ENCODE measurements at places on chromosomes 3 and 15.
A peak's percentile ranks its signal among the peaks of the same experiment; 100 is the strongest.

DNA sequence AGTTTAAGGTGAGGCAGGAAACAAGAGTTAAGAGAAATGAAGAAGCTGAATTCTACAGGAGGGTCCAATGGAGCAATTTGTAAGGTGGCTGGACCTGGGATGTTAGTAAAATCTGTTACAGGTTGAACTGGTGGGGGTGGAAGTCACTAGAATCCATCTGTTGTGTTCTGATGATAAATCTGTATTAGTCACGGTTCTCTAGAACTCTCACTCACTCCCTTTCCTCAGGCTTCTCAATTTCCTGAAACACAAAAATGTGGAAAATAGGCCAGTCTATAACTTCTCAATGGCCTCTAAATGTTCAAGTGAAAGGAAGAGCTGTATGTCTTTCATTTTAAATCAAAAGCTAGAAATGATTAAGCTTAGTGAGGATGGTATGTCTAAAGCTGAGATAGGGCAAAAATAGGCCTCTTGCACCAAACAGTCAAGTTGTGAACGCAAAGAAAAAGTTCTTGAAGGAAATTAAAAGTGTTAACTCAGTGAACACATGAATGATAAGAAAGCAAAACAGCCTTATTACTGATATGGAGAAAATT, 180.2 kb upstream of the CBLB start:
- DNase-seq, result no peak

- DNase-seq, result no peak
Measured at GRCh38 chr3:37543666-37544065, 318.0 kb upstream of the CTDSPL start.

- no peak for DNase-seq
Measured at GRCh38 chr3:133208184-133208583, 170.0 kb downstream of the TMEM108 start.

GRCh38 chr3:194577986-194578905, 55.0 kb downstream of the TMEM44 start:
- peak; percentile 32 for DNase-seq

DNA sequence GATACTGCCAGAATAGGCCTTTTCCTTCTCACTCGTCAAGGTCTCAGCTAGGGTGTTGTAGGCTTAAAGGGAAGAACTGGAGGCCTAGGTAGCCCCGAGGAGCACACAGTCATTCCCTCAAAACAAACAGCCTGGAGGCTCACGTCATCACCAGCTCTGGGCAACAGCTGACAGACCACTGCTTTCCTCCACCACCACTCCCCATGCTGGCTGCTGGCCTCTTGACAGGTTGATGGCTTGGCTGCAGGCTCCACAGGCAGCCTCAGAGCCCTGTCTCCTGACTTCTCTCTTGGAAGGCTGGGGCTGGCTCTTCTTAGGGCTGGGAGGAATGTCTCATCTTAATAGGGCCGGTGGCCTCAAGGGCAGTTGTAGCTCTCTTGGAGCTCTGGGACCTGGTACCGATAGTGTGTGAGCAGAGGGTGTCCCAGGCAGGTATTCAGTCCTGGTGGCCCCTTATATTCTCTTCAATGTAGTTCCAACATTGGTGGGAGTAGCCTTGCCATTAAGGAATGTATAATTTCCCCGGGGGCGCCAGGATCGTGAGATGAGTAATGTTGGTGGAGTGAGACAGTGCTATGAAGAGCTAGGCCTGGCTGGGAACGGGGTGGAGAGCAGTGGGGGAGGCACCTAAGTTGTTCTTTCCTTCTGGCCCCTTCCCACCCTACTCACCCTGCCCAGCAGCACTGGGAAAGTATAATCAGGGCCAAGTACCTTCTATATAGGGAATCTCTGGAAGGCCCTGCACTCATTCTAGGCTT, 6.1 kb upstream of the AP2M1 start:
- DNase-seq, result no peak

DNA sequence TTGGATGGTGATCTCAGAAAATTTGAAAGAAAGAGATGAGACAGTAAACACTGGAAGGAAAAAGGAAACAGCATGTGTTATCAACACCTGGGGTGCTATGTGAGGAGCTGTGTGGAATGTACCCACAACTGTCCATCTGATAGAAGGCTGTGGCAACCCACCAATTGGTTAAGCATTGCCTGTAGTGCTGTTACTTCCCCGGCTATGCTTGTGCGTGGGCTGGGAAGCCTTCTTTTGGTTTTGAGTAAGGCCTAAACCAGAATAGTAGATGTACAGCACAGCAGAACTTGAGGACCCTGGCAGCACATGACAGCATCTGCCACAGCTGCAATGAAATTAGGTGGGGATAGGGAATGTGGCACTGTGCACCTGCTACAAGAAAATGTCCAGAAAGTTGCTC, 184.5 kb downstream of the FHIT start:
- no peak for DNase-seq

DNA sequence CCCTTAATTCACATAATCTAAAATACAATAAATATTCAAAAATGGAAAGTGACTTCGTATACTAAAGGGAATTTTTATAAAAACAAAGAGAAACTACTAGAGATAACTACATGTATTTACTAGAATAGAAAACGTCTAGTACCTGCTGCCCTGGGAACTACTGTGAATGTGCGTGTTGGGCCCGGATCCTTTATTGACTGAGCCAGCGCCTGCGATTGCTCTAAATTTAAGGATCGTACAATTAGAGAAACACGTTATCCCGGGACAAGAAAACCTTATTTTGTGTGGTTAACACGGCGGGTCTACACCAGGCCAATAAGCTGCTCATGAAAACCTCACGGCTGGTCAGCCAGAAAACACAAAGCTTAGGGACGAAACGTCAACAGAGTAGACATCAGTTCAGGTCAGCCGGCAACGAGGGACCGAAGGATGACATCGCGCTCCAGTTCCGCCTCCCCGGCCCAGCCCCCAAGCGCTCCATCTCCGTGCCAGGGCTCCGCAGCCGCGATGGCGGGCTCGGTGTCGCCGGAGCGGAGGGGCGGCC, 555 bp downstream of the TM2D3 start:
- DNase-seq, result no peak

Measured in CD4-positive, alpha-beta T cell treated with Interleukin-1 beta for 1 hour (primary cell).